ENCODE measurements at places on chromosomes 2 and 18.

- no peak for DNase-seq
Observed at GRCh38 chr2:108823286-108823685, 36.7 kb downstream of the CCDC138 start.

GRCh38 chr2:33268246-33268831 lies 208.1 kb upstream of the RASGRP3 start:
- DNase-seq, result no peak

GRCh38 chr18:74228312-74228711 lies 63.5 kb downstream of the CYB5A start:
- DNase-seq, result no peak

DNA sequence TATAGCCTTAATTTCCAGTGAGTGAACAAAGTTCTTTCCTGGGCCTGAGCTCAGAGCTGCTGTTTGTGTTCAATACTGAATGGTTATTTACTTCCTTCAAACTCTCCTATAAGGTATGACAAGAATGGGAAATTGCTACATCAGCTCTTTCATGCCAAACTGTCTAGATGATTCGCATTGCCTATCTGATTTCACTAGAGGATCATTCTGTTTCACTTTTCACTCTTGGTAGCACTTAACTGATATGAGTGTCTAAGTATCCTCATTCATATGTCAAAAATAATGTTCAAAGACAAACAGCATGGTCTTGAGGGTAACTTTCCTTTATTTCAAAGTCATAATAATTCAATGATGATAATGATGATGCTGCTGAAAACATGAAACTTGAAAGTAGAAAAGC lies 32.9 kb upstream of the SCG2 start:
- no peak for DNase-seq

DNA sequence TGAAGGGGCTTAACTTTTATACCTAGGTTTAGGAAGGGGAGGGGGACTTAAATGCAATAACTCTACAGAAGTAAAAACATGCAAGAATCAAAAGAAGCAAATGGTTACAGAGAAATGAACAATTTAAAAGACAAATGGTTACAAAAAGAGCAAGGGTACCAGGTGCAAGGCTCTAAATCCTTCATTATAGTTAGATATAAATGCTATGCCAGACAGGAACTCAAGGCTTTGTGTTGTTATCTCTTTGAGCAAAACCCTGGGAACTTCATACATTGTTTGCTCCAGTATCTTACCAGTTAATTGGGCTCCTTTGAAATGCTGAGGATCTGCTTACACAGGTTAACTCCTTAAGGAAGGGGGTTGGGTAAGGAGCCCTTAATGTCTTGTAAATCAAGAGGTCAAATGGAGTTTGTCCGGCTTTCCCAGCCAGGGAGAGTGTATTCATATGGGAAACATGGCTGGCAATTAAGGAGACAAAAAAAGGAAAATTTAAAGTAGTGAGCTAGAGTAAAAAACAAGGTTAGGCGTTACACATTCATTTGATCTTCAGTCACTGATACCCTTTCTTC lies 347.5 kb downstream of the CELF4 start:
- no peak for DNase-seq

- no peak for DNase-seq
Observed at GRCh38 chr2:165122521-165122920, 81.3 kb downstream of the SCN3A start.

- no peak for DNase-seq
Observed at GRCh38 chr2:154836632-154837031, 138.1 kb downstream of the KCNJ3 start.

GRCh38 chr2:186201371-186201770 lies 284.7 kb upstream of the ZC3H15 start:
- DNase-seq, result no peak

- DNase-seq, result no peak
Observed at GRCh38 chr2:12675352-12675795, 41.4 kb upstream of the TRIB2 start.

GRCh38 chr2:185610301-185610700 lies 128.3 kb upstream of the FSIP2 start:
- no peak for DNase-seq

DNA sequence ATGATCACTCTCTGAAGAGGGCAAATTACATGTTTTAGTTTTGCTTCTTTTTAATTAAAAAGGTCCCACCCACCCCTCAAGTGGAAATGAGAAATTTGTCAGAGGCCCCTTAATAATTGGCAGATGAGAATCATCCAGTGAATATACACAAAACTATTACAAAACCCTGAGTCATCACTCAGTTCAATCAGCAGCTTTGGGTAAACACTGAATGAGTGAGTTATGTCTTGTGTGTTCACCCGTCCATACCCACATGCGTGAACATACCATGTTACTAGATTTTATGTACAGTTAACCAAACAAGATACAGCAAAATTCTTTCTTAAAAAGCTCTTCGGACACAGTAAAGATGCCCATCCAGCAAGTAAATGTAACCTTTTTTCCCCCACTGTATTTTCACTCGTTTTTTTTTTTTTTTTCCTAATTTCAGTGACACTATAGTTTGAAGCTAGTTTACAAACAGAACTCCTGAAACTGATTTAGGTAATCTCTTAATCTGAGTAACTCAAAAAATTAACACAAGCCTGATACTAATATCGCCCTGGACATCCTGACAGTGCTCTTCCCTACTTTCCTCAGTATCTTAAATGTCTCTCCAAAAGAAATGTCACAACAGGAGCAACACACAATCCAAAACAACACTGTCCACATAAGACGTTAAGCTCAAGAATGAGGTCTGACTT lies 1.4 kb downstream of the PSME4 start:
- peak; percentile 52 for DNase-seq

DNA sequence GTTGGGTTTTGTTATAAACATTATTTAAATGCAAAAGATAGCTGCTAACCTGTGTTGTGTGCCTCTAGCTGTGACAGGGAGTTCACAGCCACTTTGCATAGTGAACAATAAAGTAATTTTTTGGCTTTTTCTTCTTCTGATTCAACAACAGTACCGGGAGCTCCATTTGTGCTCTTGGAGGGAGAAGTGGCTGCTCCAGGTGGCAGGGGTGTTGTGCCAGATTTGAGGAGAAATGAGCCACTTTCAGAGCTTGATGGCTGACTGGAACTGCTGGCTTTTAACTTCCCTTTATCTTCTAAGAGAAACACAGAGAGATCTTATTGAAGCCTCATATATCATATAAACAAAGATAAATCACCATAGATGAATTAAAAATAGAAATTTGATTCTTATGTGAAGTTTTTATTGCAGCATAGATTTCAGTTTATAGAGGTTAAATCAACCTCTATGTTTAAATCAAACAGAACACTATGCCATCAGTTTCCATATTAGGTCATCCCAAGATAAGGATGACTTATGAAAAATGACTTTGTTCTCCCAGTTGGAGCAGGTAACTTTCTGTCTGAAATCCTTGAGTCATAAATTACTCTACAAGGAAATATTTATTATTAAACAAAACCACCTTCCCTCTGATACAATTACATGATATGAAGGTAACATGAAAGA lies 182.0 kb upstream of the SESTD1 start:
- no peak for DNase-seq

GRCh38 chr2:195319548-195320412 lies 337.2 kb upstream of the SLC39A10 start:
- no peak for DNase-seq

DNA sequence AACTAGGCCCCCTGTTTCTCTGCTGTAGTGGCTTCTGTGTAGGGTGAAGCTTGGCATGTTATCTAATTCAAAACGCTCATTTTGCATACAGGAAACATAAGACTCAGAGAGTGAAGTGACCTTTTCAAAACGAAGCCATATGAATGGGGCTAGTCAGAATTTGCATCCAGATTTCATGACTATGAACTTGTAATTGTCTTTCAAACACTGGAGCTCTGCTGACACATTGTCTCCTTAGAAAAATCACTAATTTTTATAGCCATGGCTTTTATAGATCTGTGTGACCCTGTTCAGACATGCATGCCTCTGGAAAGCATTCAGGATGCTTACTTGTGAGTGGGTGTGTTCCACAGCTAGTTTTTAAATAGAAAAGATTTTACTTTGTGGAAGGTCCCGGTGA lies 444.3 kb upstream of the GCFC2 start:
- DNase-seq, result no peak

- no peak for DNase-seq
Observed at GRCh38 chr2:212536817-212537725, 1.5 kb downstream of the ERBB4 start.

DNA sequence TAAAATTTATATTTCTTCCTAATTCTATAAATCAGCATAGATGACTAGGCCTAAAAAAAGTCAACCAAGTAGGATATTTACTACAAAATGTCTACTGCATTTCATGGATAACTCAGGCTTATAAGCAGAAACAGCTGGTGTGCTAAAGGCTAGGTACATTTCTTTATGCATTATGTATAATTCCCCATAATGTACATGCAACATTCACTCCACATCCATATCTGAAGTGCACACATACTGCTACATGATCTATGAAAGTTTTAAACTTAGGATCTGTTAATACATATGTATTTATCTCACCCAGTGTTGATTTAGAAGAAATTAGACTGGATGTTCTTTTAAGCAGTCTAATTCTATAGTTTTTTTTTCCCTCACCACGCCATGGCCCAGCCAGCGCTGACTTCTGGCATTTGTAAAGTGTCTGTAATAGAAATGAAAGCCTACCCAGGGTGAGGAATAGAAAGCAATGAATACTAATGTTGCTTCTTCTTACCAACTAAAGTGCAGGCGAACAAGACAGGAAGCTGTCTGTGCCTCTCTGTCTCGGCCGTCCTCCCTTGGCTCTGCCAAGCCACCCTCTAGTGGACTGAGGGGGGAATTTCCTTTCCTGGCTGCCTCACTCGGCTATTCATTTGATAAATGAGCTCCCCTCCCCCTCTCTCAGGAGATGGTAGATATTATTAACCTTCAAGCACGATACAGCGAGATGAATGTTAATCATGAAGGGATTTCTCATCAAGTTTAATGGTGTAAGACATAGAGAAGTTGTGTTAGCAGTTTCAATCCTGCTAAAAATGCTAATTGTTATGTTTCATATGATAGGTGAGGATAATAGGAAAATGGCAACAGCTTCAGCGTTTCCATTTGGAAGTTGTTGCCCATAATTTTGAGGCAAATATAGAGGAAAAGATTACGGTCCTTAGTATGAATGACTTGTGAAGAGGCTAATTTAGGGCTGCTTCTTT lies 384.5 kb downstream of the MTX2 start:
- peak; percentile 73 for DNase-seq

DNA sequence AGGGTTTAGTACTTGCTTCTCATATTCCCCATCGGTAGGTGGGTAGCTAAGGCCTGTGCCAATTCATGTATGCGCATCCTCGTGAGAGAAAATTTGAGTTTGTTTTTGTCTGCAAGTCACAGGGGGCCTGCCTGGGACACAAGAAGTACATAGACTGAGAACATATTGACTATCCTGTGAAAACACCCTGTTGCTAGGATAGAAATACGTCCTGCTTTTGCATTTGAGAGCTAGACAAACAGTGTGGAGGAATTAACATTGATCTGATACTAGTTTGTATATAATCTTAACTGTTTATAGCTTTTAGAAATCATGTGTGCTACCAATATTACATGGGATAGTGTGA lies 10.9 kb downstream of the WDR7 start:
- no peak for DNase-seq

DNA sequence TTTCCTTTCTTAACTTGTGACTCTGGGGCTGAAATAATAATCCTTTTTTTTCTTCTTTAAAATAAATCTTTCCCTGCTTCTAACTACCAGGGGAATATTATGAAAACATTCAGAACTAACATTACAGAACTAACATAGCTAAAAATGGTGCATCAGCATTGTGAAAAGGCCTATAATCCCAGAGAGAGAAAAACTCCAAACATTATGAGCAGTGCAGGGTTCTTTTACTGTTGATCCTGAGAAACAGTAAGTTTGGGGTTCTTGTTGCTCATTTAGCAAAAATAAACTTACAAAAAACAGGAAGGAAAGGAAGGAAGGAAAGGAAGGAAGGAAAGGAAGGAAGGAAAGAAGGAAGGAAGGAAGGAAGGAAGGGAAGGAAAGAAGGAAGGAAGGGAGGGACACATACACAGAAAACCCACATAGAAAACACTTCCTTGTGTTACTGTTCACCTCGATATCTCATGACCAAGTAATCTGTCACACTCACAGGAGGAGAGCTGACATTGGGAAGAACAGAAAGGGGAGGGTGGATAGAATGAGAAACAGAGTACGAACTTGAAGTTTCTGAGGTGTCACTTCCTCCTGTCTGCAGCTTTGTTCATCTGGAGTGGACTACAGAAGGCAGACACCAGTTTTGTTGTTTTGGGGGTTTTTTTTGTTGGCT lies 18.4 kb upstream of the PIK3C3 start:
- no peak for DNase-seq

DNA sequence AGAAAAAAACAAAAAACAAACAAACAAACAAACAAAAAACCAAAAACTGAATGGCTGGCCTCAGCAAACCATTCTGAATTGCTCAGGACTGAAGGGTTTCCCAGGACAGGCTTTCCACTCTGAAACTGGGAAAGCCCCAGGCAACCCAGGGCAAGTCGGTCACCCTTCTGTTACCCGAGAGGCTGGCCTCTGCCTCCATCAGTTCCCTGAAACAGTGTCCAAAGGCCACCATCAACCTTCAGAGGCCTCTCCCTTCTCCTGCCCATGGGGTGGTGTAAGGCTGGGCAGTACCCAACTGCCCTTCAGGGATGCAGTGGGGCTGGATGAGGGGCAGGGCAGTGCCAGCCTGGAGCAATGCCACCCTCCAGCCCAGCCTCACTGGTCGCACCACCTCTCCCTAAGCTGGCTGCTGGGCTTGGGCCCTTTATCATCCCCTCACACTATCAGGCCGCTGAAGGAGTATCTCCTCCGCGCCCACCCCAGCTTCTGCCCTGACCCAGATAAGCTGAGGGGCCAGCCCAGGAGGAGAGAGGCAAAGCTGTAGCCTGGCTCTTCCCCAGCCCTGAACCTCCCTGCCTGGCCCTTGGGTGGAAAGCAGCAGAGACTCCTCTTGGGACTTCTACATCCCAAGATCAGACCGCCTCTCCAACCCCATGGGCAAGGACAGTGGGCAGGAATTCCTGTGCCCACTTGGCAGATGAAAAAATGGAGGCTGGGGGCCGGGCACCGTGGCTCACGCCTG lies 35.9 kb downstream of the ZFP36L2 start:
- no peak for DNase-seq

- no peak for DNase-seq
Observed at GRCh38 chr2:240210198-240210965, 69.9 kb upstream of the OTOS start.

- DNase-seq, result no peak
Observed at GRCh38 chr2:17497718-17498117, 20.5 kb downstream of the RAD51AP2 start.

DNA sequence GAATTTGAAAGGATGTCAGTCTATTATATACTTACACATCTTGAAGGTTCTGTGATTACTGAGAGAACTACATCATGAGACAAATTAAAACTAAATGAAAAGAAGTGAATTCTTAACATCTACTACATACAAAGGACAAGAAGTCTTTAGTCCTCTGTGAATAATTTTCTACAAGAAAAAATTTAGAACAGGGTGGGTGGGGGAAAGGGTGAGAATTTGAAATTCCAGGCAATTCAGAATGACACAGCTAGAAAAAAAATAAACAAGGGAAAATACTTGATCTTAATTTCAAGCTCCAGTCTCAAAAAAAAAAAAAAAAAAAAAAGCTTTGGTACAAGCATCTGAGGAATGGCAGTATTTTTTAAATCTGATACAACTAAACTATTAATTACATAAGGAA lies 15.5 kb downstream of the CUL3 start:
- no peak for DNase-seq

- DNase-seq, result no peak
Observed at GRCh38 chr2:63613391-63613901, 24.7 kb downstream of the MDH1 start.

Measured in NCI-H1105 treated with DMSO at 0.1 percent for 48 hours (cell line).